ENCODE measurements at places on chromosomes 7 and 10.

DNA sequence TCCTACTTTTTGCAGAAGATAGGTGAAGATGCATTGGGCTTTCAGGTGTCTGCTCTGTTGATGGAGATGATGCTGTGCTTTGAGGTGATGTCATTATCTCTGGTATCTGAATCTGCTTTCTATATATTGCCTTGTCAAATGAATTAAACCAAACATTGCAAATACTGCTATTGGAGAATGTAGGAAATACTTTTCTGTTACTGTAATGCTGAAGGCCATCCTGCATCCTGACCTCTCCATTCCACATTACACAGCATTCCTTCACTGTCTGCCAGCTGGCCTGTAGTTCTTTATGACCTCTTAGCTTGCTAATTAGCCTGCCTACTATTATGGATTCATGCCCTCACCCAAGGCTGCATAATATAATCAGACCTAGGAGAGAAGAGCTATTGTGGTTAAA lies 73.2 kb downstream of the VCL start:
- no peak for DNase-seq

DNA sequence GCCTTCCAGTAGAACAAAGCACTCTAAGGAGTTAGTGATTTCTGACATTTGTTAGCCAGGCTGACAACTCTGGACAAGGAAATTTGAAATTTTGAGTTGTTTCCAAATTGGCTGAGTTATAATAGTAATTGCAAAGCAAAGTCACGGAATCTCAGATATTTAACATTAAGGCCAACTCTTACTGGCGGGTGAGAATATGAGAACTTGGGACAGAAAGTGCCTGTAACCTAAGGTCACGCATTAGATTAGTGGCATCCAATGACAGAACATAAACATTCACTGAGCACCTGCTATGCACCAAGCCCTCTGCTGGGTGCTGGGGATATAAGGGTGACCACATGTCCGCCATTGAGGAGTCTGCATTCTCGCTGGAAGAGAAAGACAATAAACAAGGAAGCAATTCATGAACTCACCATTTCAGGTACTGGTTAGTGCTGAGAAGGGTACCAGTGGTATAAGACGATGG lies 45.5 kb upstream of the CHST15 start:
- DNase-seq = no peak

DNA sequence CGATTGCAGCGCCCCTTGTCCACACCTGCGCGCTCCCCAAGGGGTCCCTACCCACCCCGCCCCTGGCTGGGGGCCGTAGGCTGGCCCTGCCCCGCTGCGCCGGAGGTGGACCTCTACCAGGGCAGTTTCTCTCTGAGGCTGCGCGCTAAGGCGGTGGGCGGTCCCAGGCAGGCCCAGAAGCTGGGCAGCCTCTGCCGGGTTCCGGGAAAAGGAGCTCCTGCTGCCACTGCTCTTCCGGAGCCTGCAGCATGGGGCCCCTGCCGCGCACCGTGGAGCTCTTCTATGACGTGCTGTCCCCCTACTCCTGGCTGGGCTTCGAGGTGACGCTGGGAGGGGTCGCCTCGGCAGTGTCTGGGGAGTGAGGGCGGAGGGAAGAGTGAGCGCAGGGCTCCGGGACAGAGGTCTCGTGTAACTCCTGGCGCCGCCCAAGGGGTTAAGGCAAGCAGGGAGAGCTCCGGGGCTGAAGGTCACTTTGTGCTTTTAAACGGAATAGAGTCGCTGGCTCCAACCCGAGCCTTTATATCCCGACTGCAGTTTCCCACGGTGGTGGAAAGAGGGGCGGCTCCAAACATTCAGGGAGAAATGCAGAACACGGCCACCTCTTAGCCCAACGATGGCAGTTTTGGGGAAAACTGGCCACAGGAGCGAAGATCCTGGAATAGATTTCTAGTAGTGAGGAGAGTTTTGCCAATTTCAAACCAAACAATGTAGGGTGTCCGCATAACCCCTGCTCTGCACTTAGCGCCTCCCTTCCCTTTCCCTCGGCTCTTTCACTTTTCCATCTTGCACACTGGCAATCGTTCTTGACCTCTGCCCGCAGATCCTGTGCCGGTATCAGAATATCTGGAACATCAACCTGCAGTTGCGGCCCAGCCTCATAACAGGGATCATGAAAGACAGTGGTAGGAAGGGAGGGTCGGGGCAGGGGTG lies at the start of gene GSTK1:
TSS of gene GSTK1 (plus strand) at position 176 of the 930 bp plus-strand sequence. CDS start at position 249, 73 bp downstream.
- peak; percentile 10 for DNase-seq

DNA sequence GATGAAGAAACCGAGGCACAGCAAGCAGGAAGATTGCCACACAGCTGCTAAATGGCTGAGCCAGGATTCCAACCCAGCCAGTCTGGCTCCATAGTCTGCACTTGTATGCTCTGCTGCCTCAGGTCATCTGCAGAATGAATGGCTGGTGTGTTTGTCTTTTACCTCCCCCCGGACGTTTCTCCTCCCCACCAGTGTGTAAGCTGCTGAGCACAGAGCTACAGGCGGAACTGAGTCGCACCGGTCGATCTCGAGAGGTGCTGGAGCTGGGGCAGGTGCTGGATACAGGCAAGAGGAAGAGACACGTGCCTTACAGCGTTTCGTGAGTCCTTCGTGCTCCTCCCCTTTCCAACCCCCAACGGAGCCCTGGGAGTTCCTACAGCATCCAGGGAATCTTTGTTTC lies 2.6 kb downstream of the CNPY4 start:
- DNase-seq = peak; percentile 47

- no peak for DNase-seq
Measured at GRCh38 chr7:37068902-37069301, 344.6 kb upstream of the AOAH start.

- DNase-seq = no peak
Measured at GRCh38 chr7:124777268-124777667, 11.7 kb upstream of the GPR37 start.

DNA sequence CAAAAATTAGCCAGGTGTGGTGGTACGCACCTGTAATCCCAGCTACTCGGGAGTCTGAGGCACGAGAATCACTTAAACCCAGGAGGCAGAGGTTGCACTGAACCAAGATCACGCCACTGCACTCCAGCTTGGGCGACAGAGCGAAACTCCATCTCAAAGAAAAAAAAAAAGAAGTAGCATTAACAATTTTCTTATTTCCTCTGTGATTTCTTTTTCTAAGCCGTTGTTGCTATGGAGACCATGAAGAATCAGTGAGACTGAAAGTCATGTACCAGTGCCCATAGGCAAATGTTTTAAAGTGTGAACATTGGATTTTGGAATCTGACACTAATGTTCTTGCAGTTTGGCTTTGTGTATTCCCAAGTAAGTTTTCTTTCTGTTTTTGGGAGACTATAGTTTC lies 18.4 kb upstream of the MAP3K8 start:
- DNase-seq = no peak

DNA sequence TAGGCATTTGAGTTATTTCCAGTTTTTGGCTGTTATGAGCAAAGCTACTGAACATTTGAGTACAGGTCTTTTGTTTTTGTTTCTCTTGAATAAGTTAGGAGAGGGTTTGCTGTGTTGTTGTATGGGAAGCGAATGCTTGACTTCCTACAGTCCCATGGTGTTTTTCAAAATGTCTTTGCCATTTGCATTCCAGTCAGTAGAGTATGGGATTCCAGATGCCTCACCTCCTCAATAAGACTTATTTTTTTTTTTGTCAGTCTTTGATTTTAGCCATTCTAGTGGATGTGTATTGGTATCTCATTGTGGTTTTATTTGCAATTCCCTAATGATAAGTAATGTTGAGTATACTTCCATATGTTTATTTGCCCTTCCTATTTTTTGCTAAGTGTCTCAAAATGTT lies 19.4 kb downstream of the CDK13 start:
- no peak for DNase-seq

- no peak for DNase-seq
Measured at GRCh38 chr10:66586073-66586472, 339.8 kb upstream of the LRRTM3 start.

GRCh38 chr10:101560298-101561067 lies 27.6 kb downstream of the POLL start:
- DNase-seq = peak; percentile 38

DNA sequence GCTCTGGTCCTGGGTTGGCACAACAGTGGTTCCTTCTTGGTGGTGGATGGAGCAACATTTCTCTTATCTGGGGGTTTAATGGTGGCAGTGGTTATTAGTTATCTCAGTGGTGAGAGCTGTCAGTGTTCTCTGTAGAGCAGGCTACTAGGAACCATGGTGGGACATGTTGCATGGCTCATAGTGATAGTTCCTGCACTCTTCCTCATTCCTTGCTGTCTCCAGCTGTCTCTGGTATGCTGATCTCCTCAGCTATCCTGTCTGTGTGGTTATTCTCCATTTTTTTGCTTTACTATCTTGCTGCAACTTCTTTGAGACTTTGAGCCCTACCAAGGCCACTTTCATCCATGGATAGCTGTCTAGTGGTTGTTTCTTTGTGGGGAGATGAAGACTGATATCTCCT lies 44.0 kb downstream of the CCDC7 start:
- no peak for DNase-seq

- DNase-seq = peak; percentile 10
Measured at GRCh38 chr7:24885305-24885704, 94.7 kb downstream of the OSBPL3 start.

GRCh38 chr7:6162650-6163366 lies 109.6 kb downstream of the CYTH3 start:
- no peak for DNase-seq

DNA sequence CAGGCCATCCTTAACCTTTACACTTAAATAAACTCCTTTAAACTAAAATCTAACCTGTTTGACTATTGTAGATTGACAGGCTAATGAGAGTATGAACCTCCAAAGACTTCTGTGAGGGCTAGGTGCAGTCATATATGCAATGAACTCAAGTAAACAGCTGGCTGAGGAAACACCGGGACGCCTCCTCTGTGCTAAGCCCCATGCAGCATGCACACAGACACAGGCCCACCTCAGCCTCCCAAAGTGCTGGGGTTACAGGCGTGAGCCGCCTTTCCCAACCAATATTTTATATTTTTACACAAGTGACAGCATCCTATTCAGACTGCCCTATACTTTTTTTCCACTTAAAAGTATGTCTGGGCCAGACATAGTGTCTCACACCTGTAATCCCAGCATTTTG lies 1.5 kb upstream of the FXYD4 start:
- no peak for DNase-seq

- no peak for DNase-seq
Measured at GRCh38 chr7:132901241-132901640, 180.6 kb downstream of the CHCHD3 start.

DNA sequence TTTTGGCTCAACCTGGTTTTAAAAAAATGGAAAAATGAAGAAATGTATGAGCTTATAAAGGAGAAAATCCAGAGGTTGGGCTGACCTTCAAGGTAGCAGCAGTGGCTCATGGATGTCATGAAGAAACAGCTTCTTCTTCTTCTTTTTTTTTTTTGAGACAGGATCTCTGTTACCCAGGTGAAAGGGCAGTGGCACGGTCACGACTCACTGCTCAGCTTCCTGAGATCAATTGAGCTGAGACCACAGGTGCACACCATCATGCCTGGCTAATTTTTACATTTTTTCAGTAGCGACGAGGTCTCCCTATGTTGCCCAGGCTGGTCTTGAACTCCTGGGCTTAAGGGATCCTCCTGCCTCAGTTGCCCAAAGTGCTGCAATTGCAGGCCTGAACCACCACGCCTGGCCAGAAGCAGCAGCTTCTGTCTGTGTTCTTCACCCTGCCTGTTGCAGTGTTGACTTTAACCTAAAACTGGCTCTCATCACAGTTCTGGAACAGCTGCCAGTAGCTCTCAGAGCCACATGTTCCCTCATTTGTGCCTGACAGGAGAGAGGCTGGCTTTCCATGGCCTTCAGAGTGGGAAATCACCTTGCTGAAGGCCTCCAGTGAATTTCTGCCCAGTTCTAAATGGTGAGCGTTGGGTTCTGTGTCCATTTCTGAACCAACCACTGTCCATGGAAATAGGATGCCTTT lies 117.7 kb downstream of the PFKFB3 start:
- DNase-seq = no peak

- DNase-seq = no peak
Measured at GRCh38 chr7:115096262-115096661, 174.4 kb downstream of the MDFIC start.

DNA sequence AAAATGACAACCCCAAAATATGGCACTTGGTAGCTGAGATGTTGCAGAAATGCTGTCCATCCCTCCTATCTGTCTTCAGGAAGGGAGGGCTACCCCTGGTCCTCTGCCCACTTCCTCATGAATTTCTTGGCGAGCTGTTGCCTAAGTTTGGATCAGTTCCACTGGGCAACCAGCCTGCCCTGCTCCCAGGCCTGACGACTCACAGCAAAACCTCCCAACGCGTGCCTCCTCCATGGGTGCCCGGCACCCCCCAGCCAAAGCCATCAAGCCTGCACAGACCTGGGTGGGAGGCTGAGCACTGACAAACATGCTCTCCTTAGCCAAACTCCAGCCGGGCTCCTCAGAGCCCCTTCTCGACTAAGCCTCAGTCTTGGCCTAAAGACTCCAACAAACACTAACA lies 8.9 kb downstream of the VSTM4 start:
- no peak for DNase-seq

- no peak for DNase-seq
Measured at GRCh38 chr10:69497611-69498390, 46.5 kb downstream of the TSPAN15 start.

DNA sequence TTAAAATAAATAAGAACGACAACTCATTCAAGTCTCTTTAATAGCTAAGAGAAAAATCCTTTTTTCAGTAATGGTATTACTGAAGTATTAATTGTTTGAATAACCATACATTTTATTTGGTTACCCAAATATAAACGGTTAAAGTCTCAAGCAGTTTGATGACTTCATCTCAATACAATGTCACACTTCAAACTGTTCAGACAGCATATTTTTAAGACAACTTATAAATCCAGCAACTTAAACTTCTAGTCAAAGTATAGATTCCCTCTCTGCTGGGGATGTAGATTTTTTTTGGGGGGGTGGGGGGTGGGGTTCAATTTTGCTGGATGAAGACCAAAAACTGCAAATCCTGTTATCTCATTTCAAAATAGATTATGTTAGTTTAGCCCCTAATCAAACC lies 42.0 kb downstream of the GNA12 start:
- no peak for DNase-seq

GRCh38 chr10:18214691-18215563 lies 74.7 kb downstream of the CACNB2 start:
- DNase-seq = peak; percentile 1

DNA sequence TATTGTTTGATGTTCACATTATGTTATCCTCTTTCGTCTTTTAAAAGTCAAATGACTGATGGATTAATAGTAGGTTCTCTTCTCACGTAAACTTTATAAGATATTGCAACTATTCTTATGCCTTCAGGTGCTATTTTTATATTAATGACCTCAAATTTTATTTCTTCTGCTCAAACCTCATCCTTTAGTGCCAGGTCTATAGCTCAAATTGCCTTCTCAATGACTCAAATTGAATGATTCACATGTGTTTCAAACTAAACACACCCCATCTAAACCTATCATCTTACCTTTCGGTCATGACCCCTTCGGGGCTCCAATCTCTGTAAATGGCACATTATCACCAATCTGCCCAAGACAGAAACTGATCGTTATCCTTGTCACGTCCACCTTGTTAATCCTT lies 22.0 kb upstream of the LIPF start:
- no peak for DNase-seq

DNA sequence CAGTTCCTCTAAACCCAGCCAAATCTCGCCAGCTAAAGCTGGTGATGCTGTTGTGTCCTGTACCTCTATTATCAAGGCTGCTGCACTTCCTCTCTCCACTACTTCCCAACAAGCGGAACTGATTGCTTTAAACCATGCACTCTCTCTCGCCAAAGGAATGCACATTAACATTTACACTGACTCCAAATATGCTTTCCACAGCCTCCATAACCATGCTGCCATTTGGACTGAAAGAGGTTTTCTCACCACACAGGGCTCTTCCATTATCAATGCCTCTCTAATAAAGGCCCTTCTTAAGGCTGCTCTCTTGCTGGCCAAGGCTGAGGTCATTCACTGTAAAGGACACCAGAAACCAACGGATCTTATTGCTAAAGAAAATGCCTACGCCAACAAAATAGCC lies 11.4 kb upstream of the LRRC61 start:
- DNase-seq = peak; percentile 11
